ENCODE measurements at places on chromosomes 11 and 22.

GRCh38 chr11:3903207-3903896, 47.9 kb downstream of the STIM1 start:
- DNase-seq = no peak

- no peak for DNase-seq
These were observed 14.1 kb upstream of the MRGPRD start for GRCh38 chr11:68994894-68995285.

DNA sequence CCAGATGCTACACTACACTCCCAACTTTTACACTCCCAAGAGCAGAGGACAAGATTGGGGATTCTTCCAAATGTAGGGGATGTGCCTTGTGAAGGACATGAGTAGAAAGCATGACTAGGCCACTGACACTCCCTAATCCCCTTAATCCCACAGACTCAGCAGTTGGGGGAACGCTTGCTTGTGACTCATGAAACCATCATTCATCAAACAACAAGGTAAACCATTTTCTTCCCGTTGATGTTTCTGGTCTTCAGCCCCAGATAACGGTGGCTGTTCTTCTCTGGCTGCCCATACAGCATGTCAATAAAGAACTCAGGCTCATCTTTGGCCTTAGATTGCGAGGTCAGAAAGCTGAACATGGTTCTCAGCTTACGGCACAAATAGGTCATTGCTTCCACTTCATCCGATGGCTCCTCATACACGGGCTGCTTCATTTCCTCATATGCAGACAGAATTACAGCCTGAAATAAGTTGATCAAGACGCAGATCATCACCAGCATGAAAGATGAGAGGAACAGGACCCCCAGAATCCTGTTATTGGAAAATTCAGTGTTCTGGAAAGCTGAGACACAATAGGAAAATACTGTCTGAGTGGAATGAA, 6.4 kb upstream of the CDPF1 start:
- DNase-seq = no peak

DNA sequence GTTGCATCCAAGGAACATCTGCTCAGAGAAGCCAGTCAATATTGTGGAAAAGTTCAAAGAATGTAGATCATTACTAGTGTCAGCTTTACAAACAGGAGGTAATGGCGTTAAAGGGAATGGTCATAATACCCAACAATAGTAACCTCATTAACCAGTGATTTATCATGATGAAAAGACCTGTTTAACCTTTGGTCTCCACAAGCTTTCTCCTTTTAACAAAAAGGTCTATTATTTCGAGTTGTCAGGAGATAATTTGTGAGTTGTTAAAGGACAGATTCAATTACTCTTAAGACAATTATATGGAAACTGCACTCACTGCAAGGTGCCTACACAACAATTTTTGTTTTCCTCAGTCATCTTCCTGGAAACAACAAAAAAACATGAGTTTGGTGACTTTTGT, 73.8 kb upstream of the HTATIP2 start:
- DNase-seq = no peak

GRCh38 chr11:99244613-99245012, 223.9 kb downstream of the CNTN5 start:
- DNase-seq = no peak

DNA sequence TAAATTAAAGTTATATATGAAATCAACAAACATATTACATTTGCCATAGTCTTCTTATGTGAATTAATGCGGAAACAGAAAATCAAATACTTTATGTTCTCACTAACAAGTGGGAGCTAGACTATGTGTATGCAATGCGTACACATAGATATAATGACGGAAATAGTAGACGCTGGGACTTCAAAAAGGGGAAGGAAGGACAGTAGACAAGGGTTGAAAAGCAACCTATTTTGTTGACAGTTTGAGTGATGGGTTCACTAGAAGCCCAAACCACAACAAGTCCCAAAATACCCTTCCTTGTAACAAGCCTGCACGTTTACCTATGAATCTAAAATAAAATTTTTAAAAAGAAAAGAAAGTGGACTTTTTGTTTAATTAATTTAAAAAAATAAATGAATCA, 430.8 kb upstream of the CNTN5 start:
- DNase-seq = no peak

GRCh38 chr11:86483940-86484794, 109.5 kb downstream of the CCDC81 start:
- no peak for DNase-seq

GRCh38 chr11:36296884-36297543, 926 bp downstream of the PRR5L start:
- DNase-seq = no peak

DNA sequence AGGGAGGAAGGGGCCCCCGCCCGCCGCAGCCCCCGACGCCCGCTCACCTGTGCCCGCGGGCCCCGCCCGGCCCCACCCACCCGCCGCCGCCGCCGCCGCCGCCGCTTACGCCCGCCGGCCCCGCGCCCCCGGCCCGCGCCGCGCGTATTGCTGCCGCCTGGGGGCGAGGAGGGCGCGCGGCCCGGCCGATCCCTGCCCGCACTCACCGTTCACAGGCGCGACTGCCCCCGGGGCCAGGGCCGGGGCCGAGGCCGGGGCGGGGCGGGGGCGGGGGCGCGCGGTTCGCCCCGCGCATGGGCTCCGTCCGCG, 212 bp downstream of the HRAS start:
- DNase-seq = no peak
